ENCODE measurements at places on chromosomes 7 and 10.

DNA sequence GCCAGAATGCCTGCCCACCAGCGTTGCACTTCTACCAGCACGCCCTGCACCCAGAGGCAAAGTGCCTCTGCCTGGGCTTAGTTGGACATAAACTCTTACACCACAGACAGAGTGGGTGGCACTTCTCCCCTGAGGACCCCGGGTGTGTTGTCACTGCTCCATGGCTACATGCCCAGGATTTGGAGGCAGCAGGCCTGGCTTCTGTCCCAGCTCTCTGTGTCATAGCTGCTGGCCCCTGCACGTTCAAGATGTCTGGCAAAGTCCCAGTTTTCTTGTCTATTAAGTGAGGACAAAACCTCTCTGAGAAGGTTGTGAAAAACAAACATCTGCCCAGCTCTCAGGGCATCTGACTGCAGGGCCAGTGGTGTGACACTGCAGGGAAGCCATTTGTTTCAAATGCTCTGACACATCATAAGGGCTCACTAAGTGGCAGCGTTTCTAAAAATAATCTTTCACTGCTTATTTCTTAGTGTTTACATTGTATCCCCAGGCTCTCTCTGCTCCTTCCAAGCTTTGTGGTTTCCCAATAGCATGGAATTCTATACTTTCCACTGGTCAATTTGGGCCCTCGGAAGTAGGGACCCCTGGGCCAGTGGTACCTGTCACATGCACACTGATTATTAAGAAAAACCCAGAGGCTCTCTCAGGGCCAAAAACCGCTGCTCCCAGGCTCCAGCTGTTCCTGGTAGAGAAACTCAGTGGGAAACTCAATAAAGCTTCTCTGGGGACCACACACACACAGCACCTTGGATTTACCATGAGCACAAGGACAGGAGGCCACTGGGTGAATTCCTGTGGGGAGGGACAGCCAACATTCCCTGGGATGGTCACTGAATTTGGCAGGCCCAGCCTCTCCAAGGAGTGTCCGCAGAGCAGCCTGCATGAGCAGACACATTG lies 86.2 kb upstream of the ANLN start:
- DNase-seq, result no peak

GRCh38 chr7:2715341-2716231 lies 27.6 kb downstream of the AMZ1 start:
- no peak for DNase-seq

GRCh38 chr10:124619802-124620490 lies 124.2 kb downstream of the FAM53B start:
- DNase-seq, result no peak

DNA sequence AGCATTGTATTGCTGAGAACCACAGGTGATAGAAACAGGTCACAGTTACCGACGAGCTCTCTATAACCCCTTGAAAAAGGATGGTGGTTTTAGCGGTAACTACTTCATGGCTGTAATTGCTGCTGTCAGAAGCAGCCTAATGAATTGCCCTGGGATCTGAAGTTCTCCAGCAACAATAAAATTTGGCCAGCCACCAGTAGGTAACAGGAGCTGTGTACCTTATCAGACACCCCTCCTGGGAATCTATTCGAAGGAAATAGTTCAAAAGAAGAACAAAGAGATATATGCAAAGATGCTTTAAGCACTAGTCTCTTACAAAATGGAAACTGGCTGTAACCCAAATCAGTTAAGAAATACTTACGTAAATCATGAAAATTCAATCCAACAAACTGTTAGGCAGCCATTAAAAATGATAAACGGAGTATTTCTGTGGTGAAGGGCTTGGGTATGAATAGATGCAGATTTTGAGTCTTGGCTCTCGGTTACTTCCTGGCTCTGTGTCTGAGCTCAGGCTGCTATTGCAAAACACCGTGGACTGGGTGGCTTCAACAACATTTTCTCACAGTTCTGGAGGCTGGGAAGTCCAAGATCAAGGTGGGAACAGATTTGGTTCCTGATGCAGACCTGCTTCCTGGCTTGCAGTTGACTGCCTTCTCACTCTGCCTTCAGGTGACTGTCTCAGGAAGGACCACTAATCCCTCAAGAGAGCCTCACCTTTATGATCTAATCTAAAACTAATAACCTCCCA lies 1.6 kb downstream of the MSRB2 start:
- peak; percentile 55 for DNase-seq

DNA sequence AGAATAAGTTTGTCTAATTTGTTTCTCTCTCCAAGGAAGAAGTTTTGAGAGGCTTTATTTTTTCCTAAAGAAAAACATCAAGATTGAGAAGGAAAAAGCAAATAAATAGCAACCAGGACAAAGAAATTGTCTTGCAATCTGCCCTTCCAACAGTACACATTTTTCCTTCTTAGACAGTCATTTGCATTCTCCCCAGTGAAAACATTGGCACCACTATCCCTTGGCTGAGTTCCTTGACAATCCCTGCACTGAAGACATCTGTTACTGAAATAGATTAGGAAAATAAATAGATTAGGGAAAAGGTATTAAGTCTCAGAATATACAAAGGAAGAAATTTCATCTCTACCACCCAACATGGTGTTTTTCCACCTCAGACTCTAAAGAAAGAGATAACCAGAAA lies 12.2 kb upstream of the TMEM243 start:
- no peak for DNase-seq

GRCh38 chr7:7969306-7970236 lies 975 bp downstream of the GLCCI1 start:
- DNase-seq, result peak; percentile 36

- DNase-seq, result no peak
These were observed 749.0 kb downstream of the SUGCT start for GRCh38 chr7:40883826-40884225.

GRCh38 chr7:36598054-36598674 lies 126.1 kb downstream of the AOAH start:
- DNase-seq, result no peak

DNA sequence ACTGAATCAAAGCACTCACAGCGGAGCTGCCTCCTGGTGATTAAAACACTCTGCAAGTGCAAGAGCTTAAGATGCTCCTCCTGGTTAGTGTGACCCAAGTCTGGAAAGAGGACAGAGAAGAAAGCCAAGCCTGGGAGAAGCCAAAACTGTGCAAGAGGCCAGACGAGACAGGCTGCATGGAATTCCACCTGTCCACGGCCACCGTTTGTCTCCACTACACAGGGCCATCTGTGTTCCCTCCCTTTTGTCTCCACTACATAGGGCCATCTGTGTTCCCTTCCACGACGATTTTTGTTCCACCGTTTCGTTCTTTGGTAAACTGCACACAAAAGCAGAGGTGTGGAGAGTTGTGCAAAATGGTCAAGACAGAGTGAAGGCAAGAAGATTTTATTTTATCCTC lies 233.0 kb downstream of the DIP2C start:
- no peak for DNase-seq

- DNase-seq, result no peak
These were observed 30.3 kb downstream of the PITRM1 start for GRCh38 chr10:3142146-3142875.

GRCh38 chr10:79585870-79586527 lies 24.7 kb upstream of the SFTPA1 start:
- DNase-seq, result no peak

DNA sequence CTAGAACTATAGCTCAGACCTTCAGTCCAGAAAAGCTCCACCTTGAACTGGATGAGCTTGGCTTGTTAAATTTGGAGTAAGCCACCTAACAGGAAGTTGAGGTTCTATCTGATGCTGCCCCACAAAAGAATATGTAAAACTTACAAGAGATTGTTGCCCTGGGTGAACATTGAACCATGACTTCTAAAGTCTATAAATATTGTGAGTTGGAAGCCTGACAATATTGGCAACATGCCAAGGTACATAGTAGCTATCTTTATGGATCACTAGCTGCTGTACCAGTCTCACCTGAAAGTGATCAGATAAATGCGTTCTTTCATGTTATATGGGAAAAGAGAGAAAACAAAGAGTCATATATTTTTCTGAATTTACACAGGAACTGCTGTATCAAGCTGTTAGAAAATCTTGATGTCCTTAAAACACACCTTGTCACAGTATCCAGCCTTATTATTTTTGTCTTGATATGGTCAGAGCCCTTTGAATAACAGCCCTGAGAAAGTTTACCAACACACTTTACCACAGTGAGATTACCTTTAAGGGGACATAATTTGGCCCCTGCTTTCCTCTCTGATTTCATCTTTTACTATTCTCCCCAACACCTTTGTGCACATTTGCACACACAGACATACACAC lies 92.0 kb downstream of the LSMEM1 start:
- no peak for DNase-seq
